Activated effector memory CD4-positive, alpha-beta T cell treated with Interleukin-2 at 50 U/mL for 16 hours (primary cell): ENCODE measurements at places on chromosomes 2 and 18.

GRCh38 chr18:3703732-3704176 is 253.8 kb downstream of the TGIF1 start:
- no peak for DNase-seq

DNA sequence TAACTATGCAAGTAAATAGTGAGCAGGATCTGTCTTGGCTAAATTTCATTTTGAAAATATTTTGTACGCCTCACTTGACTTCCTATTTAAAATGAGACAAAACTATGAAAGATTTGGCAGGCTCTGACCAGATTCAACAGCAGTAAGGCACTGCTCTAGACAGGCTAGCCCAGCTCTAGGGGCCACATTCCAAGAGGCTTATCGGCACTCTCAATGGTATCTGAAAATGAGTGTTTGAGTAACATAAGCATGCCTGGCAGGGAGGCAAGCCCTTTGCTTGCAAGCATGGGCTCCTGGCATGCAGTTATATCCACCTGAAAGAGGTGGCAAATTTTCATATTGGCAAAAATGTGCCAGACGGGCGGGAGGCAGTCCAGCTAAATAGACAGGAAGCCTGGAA is 10.5 kb downstream of the CAPN13 start:
- DNase-seq = no peak

GRCh38 chr2:128260239-128261138 is 58.2 kb downstream of the HS6ST1 start:
- no peak for DNase-seq

DNA sequence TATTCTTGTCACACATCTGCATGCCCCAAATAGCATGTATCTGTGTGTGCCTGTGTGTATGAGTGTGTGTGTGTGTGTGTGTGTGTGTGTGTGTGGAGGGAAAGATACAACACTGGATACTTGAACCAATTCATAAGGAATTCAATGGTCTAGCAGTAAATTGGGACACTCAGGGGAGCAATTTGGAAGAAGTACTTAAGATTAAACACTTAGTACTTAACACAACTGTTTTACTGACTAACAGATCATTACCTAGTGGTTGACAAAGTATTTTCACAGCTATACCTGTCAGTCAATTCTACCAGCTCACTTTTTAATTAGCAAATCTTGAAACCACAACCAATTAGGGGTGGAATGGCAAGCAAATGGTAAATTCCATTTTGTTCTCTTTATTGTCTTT is 1024.1 kb downstream of the TMEM182 start:
- DNase-seq = no peak

DNA sequence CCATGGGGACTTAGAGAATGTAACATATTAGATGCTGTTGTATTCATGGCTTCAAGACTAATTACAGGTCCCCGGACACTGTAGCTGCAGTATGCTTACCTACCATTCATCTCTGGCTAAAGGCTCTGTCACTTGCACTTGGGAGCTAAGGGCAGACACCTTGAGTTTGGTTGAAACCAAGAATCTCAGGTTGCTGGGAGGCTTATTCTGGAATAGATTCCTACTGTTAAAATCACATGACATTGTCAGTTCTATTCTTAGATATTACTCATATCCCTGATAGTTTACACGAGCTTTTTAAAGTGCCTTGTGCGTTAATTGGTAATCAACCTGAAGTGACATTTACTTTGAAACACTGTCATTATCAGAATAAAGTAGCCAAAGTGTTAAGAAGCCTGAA is 73.0 kb upstream of the EPB41L5 start:
- DNase-seq = no peak

DNA sequence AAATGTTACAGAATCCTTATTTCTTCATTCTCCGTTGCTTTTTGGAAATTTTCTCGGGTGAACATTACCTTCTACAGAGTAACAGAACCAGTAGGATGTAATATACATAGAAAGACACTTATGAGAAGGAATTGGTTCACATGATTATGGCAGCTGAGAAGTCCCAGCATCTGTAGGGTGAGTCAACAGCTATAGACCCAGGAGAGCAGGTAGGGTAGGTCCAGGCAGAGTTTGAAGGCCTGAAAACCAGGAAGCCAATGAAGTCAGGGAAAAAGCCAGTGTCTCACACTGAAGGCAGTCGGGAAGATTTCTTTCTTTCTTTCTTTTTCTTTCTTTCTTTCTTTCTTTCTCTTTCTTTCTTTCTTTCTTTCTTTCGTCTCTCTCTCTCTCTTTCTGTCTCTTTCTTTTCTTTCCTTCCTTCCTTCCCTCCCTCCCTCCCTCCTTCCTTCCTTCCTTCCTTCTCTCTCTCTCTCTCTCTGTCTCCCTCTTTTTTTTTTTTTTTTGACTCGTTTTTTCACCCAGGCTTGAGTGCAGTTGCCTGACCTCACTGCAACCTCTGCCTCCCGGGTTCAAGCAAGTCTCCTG is 15.1 kb upstream of the YES1 start:
- no peak for DNase-seq

GRCh38 chr18:78636260-78636659 is 343.4 kb upstream of the SALL3 start:
- no peak for DNase-seq

DNA sequence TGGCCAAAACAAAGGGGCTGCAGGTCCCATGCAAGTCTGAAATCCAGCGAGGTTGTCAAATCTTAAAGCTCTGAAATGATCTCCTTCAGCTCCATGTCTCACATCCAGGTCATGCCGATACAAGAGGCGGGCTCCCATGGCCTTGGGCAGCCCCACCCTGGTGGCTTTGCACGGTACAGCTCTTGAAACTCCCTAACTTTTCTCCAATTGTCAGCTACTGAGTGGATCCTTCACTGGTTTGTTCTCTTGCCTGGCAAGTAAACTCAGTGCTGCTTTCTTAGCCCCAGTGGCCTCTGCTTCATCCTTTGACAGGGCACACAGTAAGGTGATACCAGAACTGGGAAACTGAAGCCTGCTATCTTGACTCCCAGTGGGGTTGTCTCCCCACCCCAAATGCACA is 26.3 kb downstream of the SERPINB13 start:
- DNase-seq = no peak

DNA sequence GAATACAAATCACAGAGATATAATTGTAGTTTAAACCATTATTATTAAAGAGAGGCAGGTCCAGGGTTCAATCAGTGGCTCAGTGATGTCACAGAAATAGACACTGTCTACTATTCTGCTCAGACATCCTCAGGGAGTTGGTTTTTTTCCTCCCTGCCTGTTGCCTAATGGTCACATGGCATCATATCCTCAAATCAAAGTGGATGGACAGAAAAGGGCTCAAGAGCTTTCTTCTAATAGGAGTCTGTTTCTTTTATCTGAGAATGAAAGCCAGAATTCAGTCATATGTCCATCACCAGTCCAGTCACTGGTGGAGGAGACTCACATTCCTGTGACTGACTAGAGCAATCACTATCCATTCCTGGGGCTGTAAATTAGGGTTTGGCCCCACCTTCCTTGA is 27.9 kb upstream of the EPC2 start:
- DNase-seq = no peak

GRCh38 chr2:191265311-191266170 is 20.3 kb downstream of the MYO1B start:
- DNase-seq = no peak

- DNase-seq = no peak
Observed at GRCh38 chr2:9264301-9264700, 57.7 kb downstream of the ASAP2 start.

DNA sequence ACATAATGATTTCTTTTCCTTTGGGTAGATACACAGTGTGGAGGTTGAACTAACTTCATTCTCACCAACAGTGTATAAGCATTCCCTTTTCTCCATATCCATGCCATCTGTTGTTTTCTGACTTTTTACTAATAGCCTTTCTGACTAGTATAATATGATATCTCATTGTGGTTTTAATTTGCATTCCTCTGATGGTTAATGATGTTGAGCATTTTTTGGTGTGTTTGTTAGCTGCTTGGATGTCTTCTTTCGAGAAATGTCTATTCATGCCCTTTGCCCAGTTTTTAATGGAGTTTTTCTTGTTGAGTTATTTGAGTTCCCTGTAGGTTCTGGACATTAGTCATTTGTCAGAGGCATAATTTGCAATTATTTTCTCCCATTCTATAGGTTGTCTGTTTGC is 59.8 kb downstream of the MARCHF4 start:
- no peak for DNase-seq

GRCh38 chr2:11411768-11412448 is 54.1 kb downstream of the E2F6 start:
- no peak for DNase-seq

- DNase-seq = no peak
Observed at GRCh38 chr2:66093371-66093770, 341.6 kb upstream of the MEIS1 start.

DNA sequence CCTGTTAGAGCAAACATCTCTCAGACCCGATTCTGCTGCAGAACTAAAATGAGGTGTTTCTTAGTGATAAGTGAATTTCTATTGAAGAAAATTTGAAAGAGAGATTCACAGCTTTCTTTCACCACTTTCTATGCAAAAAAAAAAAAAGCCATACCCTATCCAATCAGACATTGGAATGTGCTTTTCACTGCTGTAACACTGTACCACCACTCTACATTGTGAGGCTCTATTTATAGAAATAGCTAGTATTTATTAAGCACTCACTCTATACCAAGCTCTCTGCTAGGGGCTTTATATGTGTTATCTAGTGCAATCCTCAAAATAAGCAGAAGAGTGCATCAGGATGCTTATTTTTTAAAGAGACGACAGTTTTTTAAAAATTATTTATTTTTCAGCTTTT is 580.6 kb upstream of the VRK2 start:
- no peak for DNase-seq

GRCh38 chr2:235262750-235263149 is 231.1 kb upstream of the AGAP1 start:
- no peak for DNase-seq

DNA sequence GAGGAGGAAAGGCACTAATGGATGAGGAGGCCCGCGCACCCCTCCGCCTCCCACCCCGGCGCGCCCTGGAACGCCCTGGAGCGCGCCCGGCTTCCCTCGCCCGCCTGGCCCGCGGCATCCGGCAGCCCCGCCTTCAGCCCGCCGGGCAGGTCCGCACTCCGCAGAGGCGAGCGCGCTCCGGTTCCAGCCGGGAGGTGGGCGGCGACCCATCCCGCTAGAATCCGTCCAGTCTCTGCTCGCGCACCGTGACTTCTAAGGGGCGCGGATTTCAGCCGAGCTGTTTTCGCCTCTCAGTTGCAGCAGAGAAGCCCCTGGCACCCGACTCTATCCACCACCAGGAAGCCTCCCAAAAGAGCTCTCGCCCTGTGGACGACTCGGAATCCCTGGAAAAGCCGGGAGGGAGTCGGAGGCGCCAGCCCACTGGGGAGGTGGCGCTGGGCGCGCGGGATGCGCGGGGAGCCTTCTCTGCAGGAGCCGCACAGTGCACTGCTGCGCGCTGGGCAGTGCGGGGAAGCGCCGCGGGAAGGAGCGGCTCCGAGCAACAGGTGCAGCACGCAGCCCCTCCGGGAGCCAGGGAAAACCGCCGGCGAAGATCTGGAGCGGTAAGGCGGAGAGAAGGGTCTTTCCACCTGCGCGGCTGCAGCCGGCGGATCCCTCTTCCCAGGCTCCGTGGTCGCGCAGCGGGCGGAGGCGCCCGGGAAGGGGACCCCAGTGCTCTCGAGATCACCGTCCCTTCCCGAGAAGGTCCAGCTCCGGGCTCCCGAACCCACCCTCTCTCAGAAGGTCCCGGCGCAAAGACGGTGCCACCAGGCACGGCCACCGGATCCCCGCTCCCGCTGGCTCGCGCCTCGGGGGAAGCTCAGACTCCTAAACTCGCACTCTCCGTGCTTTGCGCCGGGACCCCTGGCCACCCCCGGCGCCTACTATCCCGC is at the start of gene GALR1:
Gene GALR1, plus strand, starts transcription at position 280 of the 932 bp plus-strand sequence. CDS start 701 bp downstream, outside the sequence.
- no peak for DNase-seq

DNA sequence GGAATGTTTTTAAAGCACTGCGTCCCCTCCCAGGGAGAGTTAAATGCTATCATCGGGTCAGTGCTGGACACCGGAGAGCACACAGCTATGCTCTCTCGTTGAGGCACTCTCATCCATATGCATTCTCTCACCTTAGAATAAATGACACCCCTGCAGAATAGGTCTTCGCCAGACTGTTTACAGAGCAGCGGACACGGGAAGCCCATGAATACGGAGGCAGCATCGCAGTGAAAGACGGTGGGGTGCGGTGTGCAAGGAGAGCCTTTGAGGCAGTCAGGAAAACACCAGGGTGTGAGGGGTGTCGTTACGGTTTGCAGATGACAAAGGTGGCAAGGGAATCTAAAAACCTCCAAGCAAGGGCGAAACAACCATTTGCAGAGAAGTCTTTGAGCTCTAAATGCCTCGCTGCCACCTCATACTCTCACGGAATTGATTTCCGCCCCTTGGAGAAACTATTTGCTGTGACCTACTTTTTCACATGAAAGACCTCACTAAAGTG is 169.2 kb upstream of the FHL2 start:
- no peak for DNase-seq

- no peak for DNase-seq
Observed at GRCh38 chr2:203547356-203547755, 12.3 kb upstream of the RAPH1 start.

DNA sequence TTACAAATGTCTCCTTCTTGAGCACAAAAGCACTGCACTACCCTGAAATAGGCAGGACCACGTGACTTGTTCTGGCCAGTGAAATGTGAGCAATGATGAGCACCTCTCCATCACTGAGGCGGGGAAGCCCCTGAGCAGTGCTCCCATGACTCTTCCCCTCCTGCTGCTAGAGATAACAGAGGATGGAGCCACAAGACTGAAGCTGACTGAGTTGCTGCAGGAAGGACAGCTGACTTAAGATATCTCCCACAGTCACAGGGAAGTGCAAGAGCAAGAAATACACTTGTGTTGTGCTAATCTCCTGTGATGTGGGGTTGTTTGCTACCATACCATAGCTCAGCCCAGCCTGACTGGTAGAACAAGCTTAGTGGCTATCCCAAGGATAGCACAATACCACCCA is 38.7 kb downstream of the STK39 start:
- DNase-seq = no peak

DNA sequence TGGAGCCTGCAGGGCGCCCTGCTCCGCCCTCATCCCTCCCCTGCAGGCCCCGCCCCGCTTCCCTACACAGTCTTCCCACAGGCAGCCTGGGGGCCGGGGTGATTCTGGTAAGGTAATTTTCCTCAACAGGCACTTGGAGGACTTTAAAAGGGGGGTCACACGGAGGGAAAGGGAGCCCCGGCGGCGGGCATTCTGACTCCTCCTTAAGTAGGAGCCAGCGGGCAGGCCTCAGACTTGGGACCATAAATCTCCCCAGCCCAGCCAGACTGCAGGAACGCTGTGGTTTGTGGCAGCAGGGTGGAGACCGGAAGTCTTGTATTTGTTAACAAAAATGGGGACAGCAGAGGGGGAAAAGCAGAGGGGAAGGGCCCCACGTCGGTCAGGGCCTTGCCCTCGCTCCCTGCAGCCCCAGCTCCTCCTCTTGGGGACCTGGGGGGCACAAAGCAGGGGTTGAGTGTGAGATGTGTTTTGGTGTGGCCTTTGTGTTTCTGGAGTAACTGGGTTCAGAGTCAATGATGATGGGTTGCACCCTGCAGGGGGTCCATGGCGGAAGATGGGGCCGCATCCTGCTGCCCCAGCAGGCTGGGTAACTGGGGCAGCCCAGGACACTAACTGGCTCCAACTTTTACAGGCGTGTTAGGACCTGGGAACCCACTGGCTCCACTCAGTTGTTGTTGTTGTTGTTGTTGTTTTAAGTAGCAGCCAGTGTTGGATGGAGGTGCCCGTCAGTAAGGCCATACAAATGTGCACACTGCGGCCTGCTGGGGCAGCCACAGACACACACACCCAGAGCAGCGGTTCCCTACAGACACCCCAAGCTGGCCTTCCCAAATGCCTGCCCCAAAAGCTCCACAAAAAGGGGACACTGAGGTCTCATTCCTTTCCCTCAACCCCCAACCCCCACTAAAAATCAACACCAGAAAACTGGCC is 27.7 kb downstream of the SMAD7 start:
- no peak for DNase-seq
